Stimulated activated CD8-positive, alpha-beta memory T cell treated with anti-CD3 and anti-CD28 coated beads, Interleukin-2, amount 100 ng/mL, for 1 hour (primary cell): ENCODE measurements at places on chromosomes 11 and 22.

DNA sequence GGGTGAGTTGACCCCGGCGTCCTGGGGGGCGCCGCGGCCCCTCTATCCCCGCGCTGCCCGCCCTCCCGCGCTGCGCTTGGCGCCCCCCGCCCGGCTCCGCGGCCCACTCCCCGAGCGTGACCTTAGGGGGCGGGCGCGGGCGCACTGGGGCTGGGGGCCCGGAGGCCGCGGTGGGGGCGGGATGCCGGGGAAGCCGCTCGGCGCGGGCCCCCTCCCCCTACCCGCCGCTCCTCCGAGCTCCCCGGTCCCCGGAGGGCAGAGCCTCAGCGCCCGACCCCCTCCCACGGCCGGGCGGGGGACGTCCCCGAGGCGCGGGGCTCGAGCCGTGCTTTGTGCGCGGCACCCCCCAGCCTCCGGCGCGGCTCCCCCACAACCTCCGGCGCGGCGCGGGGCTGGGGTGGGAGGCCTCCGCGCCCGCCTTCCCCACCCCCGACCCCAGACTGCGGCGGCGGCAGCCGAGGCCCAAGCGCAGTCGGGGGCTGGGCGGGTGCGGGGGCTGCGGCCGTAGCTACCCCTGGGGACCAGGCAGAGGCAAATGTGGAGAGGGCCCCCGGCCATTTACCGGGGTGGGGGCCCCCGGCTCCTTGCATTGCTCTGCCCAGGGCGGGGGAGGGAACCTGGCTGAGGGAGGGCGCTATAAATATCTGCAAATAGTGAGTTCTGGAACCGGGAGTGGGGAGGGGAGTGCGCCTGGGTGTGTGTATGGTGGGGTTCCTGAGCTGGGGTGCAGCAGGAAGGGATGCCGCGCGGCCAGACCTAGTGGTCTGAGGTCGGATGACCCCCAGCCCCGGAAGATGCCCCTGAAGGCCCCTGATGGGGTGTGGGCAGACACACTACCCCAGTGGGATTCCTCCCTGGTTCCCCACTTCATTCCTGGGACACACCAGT, 988 bp downstream of the MGAT3 start:
- no peak for DNase-seq

DNA sequence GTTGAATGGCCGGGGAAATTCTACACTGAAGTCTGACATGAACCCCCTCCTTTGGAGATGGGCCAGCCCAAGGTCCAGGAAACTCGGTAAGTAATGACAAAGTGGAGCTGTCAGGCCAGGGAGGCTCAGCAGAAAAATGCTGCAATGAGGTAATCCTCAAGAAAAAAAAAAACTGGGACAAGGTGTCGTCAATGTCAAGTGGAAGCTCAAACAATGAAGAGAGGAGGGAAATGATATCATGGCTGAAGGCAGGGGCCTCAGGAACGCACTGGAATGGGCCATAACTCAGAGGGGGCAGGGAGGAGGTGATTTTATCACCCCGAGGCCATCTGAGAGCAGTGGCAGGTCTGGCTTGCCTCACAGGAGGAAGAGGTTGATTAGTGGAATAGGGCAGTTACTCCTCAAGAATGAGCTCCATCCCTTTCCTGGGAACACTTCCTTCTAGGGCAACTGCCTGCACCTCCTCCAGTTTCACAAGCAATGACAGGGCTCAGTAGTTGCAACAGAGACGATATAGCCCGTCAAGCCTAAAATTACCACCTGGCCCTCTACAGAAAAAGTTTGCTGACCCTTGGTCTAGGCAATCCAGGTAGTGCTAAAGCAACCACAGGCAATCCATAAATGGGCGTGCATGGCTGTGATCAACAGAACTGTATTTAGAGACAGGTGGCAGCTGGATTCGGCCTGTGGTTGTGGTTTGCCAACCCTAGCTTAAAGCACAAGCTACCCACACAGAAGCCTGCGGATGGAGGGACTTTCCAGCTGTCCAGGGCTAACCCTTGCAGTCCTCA, 65.2 kb downstream of the FBXO7 start:
- no peak for DNase-seq

DNA sequence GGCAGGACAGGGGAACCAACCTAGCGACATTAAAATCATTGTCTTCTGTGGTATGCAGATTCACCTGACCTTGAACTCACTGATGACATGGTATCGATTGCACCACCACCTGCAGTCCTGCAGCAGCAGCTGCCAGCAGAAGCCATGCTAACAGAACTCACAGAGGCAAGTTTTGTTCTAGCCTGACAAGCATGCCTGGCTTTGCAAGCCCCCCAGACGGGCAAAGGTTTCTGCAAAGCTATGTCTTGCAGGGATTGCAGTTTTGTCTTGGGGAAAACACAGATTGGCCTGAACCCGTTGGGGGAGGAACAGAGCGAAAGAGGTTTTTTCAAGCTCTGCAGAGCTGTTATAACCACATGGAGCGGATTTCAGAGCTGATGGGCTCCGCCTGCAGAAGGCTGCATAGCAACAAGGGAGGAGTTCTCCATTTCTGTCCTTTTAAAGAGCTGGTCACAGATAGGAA, 221.0 kb downstream of the HIPK3 start:
- no peak for DNase-seq

- DNase-seq: no peak
Measured at GRCh38 chr11:472272-472671, 22.2 kb downstream of the PTDSS2 start.

- DNase-seq: no peak
Measured at GRCh38 chr22:49869845-49870712, 16.4 kb downstream of the ZBED4 start.

DNA sequence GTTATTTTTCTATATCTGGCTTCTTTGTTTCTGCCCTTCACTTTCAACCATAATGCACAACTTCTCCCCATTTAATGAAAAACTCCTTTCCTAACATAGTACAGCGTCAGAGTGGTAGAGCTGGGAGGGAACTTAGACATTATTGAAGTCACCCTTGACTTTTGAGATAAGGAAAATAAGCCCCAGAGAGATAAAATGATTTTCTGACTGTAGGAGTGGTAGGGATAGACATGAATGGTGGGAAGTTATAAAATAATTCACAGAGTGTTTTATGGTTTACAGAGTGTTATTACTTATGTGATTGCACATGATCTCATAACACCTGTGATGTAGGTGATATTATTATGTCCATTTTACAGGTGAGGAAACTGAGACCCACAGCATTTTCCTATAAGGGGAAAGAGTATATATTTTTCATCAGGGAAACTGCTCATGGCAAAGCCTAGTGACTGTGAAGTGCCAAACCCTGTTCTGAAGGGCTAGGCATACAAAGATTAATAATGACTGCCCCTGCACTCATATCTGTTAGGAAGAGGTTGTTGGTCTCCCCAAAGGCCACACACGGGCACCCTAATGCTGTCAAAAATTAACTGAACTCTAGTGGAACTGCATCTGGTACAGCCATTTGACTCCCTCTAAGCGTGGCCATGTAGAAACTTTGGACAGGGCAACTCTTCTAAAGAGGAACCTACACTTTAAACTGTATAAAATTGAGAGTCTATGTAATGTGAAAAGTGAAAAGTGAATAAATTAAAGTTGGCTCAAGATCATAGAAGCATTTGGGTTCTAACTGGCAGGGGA, 61.1 kb upstream of the PICALM start:
- DNase-seq: no peak
